ENCODE measurements at places on chromosomes 7 and 10.

DNA sequence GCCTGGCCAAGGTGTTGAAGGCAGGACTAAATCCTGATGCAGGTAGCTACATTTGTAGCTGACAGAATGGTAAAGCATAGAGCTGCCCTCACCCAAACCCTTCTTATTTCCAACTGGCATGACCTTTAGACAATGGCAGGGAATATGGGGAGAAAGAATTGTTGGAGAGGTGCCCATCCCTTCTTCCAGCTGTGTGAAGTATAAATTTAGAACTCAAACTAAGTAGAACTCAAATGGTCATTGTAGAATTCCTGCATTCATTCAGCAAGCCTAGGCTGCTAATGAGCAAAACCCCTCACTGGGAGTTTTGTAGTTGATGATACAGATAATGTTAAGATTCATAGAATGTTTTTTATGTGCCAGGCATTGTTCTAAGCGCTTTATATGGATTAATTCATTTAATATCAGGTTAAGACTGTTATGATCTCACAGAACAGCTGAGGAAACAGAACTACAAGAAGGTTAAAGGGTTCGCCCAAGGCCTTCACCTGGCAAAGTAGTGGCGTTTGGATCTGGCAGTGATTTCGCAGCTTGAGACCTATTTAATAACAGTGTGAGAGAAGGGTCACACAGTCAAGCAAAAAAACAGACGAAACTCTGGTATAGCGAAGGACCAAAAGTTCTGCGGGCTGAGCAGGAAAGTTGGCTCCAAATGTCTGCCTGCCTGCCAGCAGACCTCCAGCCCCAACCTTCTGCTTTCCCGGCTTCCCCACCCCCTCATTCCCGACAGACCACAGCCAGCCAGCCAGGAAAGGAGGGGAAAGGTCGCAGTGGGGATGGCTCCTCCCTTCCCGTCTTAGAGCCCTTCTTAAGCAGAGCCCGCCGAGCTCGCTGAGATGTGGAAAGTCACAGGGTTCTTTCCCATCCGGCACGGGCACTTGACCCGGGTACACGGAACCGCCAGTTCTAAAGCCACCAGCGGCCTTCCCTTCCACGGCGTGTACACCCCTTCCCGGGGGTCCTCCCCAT lies 1.6 kb upstream of the HILPDA start:
- DNase-seq: peak; percentile 74

DNA sequence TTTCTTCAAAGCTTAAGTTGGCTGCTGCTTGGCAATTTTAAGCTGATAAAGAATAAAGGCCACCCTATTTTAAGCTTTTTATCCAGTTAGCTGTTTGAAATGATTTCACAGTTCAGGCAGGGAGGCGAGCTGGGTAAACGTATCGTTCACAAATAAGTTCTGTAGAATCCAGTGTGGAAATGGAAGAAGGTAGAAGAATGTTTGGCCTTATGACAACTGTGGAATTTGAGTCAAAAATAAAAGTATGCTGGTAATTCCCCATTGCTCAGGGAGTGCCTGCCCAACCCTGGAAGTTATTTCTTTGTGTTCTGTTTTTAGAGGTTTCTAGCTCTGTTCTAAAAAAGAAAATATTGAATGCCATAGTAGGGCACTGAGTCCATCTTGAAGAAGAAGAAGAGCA lies 113.1 kb downstream of the ARL4A start:
- no peak for DNase-seq

DNA sequence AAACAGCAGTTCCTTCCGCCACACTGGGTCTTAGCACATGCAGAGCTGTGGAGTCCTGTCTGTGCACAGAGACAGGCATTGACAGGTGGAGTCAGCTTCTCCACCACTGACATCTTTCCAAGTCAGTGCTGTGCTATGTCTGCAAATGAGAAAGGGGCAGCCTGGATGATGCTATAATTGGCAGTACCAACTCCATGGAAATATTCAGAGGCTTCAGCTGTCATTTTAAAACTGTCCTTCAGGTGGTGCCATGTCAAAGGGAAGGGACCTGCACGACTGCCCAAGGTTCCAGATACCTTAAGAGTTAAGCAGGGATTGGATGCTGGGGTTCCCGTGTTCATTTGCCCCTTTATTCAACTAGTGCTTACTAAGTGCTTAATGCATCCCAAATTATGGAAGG lies 258.0 kb upstream of the PRKCQ start:
- DNase-seq: no peak

DNA sequence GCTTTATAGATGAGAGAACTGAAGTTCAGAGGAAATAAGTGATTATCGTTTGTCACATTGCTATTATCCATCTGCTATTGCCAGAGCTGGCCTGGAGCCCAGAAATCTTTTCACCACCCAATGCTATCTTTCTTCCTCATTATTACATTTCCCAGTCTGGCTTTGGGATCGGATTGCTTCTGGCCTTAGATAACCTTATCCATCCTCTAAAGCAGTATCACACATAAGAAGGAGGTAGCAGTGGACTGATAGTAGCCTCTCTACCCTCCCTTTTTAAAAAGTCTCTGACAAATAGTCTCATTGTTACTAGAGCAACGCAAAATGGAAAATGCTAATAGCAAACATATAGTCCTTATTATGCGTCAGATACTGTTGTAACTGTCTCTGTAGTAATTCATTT lies 1.3 kb upstream of the CLDN12 start:
- peak; percentile 32 for DNase-seq

DNA sequence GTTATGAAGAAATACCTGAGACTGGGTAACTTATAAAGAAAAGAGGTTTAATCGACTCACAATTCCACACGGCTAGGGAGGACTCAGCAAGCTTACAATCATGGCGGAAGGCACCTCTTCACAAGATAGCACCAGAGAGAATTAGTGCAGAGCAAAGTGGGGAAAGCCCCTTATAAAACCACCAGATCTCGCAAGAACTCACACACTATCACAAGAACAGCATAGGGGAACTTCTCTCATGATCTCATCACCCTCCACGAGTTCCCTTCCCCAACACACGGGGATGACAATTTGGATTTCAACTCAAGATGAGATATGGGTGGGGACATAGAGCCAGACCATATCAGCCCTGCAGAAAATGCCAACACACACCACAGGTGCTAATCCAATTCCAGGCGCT lies 218.7 kb downstream of the PARD3 start:
- DNase-seq: no peak

DNA sequence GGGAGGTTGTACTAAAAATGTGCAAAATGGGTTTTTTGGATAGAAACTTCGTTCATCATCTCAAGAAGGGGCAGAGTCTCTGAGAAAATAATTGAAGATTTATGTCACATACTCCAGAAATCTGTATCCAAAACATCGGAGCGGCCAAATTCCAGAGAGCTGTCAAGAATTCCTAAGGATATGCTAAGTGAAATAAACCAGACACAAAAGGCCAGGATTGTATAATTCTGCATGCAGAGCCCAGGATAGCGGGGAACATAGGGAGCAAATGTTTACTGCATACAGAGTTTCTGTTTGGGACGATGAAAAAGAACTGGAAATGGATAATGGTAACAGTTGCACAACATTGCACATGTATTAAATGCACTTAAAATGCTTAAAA lies 224.2 kb upstream of the AUTS2 start:
- no peak for DNase-seq

- no peak for DNase-seq
Measured at GRCh38 chr7:42753811-42754363, 158.0 kb downstream of the C7orf25 start.

DNA sequence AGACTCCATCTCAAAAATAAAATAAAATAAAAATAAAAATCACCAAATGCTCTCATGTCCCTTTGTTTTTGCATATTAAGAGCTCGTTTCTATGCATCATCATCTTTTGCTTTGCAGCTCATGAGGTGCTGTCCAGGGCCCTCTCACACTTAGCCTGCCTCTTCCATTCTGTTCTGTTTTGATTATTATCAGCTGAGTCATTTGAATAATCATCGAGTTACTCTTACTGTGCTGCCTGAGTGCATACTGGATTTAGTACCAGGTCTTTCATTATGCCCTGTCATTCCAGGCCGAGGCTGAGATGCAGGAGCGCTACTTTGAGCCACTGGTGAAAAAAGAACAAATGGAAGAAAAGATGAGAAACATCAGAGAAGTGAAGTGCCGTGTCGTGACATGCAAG lies 33.0 kb downstream of the UCMA start:
- DNase-seq: no peak

- DNase-seq: no peak
Measured at GRCh38 chr10:17904564-17904963, 47.2 kb upstream of the SLC39A12 start.

DNA sequence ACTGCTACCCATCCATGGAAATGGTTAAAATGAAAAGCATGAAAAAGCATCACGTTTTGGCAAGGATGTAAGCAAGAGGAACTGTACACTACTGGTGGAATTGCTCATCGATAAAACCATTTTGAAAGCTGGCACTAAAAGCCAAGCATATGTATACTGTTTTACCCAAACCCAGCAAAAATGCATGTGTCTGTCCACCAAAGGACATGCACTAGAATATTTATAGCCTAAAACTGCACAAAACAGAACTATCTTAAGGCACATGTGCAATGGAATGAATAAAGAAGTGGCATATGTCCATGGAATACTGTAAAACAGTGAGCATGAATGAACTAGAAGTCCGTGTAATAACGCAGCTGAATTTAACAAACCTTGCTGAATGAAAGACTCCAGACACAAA lies 22.9 kb downstream of the RBAK start:
- no peak for DNase-seq

DNA sequence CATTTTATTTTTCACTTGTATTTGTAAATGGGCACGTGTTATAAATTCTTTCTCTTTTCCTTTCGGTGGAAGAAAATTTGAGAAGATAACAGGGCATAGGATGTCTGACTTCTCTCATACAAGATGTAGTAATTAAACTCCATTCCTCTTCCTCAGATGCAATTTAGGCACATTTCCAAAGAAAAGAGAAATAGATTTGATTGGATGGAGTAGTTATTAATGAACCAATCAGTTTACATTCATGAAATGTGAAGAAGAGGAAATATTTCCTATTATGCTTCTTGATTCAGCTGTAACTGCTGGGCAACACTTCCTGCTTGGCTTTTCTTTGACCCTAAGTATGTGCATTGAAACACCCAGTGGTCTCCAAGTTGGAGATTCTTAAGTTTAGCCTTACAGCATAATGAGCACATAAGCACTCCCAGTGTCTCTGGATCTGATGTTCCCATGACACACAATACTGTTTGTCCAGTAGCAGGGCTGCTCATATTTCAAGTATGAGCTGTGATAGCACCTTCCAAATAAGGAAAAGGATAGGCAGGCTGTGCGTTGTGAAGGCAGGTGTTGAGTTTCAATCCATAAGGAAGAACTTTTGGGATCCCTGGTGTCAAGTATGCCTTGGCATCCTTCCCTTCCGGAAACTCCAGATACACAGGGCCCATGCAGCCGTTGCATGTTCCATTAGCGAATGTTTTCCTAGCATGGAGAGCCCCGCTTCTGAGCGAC lies 33.4 kb upstream of the COBL start:
- DNase-seq: no peak

- no peak for DNase-seq
Measured at GRCh38 chr7:66698652-66699205, 41.8 kb upstream of the RABGEF1 start.

DNA sequence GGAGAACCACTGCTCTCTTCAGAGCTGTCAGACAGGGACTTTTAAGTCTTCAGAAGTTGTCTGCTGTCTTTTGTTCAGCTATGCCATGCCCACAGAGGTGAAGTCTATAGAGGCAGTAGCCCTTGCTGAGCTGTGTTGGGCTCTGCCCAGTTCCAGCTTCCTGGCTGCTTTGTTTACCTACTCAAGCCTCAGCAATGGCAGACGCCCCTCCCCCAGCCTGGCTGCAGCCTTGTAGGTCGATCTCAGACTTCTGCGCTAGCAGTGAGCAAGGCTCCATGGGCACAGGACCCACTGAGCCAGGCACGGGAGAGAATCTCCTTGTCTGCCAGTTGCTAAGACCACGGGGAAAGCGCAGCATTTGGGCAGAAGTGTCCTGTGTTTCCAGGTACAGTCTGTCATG lies 12.1 kb upstream of the CPA2 start:
- DNase-seq: no peak

DNA sequence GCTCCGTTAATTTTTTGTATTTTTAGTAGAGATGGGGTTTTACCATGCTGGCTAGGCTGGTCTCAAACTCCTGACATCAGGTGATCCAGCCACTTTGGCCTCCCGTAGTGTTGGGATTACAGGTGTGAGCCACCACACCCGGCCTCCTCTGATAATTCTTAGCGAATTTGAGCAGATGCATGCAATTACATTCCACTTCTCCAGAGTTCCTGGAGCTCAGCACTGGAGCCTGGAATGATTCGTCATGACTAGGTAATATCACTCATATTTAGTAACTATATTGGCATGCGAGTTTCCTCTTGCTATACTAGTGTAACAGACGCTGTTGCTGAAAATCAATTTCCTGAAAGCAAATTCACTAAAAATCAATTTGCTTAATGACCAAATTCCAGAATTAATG lies 86.8 kb downstream of the MKX start:
- no peak for DNase-seq

- no peak for DNase-seq
Measured at GRCh38 chr10:81944609-81945008, 69.6 kb downstream of the NRG3 start.

- no peak for DNase-seq
Measured at GRCh38 chr10:78629773-78630172, 439.0 kb upstream of the ZMIZ1 start.

DNA sequence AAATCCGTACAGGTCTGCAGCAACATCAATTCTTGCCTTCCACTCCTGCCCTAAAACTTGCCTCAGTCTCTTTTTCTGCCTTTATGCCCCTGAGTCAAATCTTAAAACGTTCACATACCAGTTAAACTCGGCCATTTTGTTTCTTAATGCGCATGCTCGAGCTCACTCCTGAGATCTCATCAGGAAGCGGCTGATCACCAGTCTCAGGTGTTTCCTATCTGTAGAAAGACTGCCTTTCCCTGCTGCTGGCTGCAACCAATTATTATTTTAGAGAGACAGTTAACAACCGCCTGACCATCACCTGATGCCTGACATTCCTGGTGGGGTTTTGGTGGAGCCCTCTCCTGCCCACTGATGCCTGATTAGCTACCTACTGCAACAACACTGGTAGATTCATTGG lies 70.2 kb upstream of the TMEM140 start:
- DNase-seq: no peak
